ENCODE measurements at places on chromosomes 3 and 15.

DNA sequence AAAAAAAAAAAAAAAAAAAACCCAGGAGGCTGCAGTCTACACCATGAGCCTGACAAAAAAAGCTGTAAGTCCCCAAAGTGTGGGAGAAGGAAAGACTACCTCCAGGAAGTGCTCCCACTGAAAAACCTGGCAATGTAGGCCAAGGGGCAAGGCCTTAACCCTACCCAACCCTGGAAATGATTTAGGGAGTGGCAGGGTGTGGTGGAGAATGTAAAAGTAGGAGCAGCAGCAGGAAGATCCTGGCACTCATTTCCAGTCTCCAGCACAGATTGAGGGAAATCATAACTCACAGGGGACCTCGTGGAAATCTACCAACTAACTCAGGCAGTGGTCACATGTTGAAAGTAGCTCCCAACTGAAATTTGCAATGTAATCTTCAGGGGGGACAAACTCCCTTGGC is 839.5 kb downstream of the EPHA3 start:
- no peak for DNase-seq

GRCh38 chr3:138879541-138880380 is 45.0 kb upstream of the PIK3CB start:
- no peak for DNase-seq

- no peak for DNase-seq
Measured at GRCh38 chr3:9581742-9582141, 28.1 kb upstream of the LHFPL4 start.

DNA sequence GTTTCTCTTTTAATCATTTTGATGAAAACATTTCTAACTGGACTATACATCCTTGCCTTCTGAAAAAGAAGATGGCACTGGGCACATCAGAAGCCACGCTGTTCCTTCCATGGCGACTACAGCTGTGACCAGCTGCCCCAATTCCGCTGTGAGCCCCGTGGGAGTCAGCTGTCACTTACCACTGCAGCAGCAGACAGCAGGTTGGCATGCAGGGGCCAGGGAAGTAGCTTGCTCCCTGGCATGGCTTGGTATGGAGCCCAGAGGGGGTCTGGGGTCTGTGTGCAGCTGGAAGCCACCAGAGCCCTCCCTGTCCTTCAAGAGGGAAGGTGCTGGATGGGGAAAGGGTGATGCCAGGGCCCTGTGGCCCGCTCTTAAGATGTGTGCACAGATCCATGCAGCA is 4.5 kb upstream of the ZXDC start:
- no peak for DNase-seq

DNA sequence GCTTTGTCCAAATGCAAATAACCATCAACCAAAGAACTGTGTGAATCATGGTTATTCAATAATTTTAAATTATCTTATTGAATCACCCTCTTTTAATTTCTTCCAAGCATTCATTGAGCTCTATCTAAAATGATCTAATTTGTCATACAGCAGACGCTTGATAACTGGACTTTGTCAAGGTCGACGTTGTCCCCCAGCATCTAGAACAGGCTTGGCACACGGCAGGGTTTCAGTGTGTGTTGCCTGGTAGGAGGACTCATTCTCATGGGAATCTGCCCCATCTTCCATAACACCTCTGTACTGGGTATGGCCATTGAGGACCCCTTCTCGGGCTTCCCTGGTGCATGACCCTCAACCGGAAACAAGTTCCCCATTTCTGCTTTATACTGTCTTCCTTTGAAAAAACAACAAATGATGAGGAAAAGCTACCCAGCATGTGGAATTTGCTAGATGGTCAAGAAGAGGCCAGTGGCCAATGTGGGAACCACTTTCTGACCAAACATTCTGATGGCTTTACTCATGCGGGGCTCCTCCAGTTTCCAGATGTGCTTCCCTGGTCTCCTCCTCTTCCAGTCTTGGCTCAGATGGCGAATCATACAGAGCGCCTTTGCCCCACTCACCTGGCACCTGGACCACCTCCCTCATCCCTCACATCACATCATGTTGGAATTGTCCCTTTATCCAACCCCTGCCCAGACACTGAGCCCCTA is 41.7 kb upstream of the SEC22A start:
- DNase-seq: no peak

- DNase-seq: no peak
Measured at GRCh38 chr15:48887144-48887543, 9.2 kb downstream of the EID1 start.

- DNase-seq: no peak
Measured at GRCh38 chr3:105876780-105877327, 8.0 kb upstream of the CBLB start.

DNA sequence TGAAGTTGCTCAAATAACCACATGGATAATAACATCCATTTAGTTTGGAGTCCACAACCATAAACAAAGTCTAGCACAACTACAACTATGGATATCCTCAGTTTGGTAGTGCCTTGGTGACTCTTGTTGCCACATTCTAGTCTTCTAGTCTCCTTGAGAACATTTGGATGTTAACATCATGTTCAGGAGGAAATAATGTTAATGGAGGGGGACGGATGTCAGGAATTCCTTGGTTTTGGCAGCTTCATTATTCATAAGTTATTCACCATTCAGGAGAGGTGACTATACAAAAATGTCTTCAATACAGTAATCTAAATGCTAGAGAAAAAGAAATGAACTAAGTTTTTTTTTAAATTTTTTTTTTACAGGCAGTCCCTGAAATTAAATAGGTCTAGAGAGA is 26.4 kb upstream of the GABPB1 start:
- no peak for DNase-seq

DNA sequence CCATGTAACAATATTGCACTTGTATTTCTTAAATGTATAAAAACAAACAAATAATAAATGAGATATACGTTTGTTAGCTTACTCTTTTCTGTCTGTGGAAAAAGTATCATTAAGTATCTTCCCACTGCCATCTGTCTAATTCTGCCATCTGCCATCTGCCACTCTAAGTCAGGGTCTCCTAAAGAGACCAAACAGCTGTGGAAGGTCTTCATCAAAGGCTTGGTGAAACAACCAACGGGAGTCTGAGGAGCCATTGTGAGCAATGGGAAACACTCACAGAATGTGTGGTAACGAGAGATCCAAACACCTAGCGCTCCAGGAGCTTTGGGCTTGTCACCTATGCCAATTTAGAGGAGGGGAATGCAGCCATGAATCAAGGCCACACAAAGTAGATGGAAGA is 28.7 kb upstream of the PFN2 start:
- no peak for DNase-seq

- DNase-seq: no peak
Measured at GRCh38 chr3:69178838-69179739, 56.7 kb upstream of the LMOD3 start.

DNA sequence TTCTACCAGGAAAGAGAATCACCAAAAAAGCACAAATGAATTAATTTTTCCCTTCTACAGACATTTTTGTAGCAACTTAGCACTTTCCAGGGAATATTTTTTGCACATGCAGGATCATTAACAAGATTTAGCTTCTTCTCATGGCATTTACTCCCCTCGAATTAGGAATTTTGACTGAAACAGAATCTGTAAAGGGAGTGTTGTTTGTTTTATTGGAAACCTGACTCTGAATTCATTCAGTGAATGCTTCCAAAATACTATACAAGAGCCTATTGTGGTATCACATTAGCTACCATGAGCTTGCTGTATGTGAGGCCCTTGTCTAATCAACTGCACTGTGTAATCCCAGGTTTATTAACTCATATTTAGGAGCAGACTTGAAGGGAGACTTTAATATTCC is 130.4 kb upstream of the ATP10A start:
- no peak for DNase-seq

GRCh38 chr15:73328981-73329380 is 39.8 kb downstream of the HCN4 start:
- DNase-seq: no peak

- DNase-seq: no peak
Measured at GRCh38 chr3:179589143-179589542, 15.3 kb downstream of the MRPL47 start.

DNA sequence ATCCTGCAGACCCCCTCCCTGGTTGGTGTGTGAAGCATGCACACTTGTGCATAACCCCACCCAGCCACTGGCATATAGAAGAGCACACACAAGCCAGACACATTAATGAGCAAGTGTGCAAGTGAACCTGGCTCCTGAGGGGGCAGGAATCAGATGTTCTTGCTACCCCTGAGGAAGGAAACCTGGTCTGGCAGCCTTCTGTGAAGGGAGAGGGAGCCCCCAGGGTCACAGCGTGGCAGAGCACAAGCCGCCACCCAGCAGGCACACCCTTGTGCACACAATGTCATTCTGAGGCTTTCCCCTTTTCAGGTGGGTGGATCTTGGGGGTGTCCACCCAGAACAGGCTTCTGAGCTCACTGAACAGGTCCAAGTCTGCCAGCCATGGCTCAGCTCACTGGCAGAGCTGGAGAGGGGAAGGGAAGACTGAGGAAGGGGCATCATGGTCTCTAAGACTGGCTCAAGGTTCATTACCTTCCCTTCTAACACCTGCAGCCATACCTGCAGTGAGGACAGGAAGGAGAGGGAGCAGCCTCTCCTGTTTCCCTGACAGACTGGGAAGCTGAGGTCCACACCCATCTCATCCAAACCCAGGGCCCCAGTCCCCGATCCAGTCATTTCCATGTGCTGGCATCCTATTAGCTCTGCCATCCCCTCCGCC is 31.6 kb upstream of the SEMA3F start:
- DNase-seq: no peak

DNA sequence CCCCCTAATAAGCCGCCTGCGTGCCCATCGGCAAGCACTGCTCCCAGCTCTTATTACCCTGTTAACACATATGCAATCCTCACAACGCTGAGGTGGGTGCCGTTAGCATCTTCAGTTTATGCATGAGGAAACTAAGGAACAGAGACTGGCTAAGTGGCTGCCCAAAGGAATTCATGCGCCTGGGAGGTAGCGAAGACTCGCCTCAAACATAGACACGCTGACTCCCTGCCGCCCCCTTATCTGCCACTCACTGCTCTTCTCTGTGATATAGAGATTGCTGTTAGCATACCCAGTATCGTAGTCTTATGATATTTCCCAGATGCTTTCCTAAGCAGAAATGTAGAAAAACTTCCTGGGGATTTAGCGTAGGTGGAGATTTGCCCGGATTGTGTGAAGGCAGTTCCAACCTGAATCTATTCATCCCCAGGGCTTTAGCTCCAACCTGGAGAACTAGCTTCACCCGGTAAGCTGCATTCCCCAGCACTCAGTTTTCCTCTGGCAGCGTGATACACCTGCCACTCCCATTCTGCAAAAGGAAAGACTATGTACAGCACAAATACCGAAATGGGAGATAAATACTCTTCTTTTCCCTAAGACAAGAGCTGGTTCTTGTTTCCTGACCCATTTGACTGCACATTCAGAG is 23.7 kb upstream of the CD47 start:
- no peak for DNase-seq

DNA sequence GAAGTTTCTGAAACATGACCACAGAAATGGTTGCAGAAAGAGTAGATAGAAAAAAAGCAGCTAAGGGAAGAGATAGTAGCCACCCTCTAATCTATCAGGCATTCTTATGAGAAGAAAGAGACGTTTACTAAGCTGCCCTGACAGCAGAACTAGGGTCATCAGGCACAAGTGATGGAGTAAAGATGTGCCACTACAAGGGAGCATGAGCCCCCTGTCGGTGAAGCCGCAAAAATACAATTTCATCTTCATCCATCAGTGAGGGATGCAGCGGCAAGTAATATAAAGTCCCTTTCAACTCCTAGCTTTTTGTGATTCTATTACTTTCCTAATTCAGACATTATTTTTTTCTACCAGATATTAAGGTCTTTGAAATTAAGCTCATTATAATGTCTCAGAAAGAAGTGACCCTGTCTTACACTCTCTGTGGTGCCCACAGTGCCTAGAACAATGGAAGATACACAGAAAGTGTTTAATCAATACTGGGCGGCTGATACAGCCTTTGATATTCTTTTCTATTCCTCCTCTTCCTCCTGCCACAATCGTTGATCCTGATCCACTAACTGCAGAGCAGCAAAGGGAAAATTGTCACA is 651.6 kb downstream of the NTRK3 start:
- no peak for DNase-seq

DNA sequence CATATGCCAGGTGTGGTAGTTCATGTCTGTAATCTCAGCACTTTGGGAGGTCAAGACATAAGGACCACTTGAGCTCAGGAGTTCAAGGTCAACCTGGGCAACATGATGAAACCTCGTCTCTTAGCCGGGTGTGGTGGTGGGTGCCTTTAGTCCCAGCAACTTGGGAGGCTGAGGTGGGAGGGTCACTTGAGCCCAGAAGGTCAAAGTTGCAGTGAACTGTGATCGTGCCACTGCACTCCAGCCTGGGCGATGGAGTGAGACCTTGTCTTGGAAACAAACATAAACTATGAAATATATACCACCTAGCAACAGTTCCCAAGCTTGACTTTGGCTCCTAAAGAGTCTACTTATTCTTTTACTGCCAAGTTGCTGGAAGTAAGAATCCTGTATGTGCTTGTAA is 30.9 kb downstream of the UBE3A start:
- DNase-seq: no peak

DNA sequence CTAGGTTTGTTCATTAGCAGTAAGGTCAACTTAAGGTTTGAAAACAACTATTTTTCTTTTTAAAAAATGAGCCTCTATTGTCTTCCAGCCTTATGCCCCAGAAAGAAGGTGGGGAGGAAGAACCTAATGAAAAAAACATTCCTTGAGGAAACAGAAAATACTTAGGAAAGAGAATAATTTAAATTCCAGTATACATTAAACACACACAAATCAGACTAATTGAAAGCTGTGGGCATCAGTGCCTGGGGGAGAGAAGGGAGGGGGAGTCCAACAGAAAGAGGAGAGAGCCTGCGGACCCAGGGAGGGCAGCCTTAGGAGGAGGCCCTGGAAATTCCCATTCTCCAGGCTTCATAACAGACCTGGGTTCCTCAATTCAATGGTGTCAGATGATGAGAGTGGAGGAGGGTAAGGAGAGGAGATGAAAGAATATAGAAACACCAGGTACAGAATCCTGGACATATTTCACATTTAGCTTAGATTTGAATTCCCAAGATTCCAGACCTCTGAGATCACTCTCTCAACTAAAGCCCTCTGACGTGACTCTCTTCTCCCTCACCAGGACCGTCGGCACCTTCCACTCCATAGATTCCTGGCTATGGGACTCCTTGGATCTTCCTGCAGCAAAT is 320.5 kb upstream of the UMPS start:
- no peak for DNase-seq

- no peak for DNase-seq
Measured at GRCh38 chr15:95659656-95660055, 670.8 kb upstream of the NR2F2 start.

DNA sequence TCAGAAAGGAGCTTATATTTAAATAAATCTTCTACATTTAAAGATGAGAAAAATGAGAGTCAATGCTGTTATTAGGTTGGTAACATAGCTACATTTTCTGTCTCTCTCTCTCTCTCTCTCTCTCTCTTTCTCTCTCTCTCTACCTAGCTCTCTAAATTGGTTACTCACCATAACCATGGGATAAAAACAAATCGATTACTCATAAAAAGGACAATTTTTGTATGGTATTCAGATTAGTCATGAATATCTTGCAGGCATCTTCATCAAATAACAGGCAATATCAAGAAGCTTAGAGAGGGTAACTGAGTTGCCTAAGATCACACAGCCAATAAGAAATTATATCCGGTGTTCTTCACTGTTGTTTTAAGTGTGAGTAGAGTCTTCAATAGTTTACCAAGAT is 81.8 kb upstream of the ALCAM start:
- no peak for DNase-seq

GRCh38 chr3:189361103-189361835 is 189.5 kb downstream of the TPRG1 start:
- no peak for DNase-seq

- no peak for DNase-seq
Measured at GRCh38 chr3:41120460-41120859, 78.8 kb upstream of the CTNNB1 start.

- DNase-seq: no peak
Measured at GRCh38 chr3:115697263-115698053, 74.1 kb downstream of the GAP43 start.

Data from T-helper 9 cell (primary cell).